ENCODE measurements at places on chromosomes 5 and 9.

GRCh38 chr5:71946343-71947030, 160.8 kb upstream of the MAP1B start:
- no peak for DNase-seq

- no peak for DNase-seq
Measured at GRCh38 chr5:151620461-151620840, 29.3 kb upstream of the FAT2 start.

GRCh38 chr5:170619869-170620268, 116.0 kb downstream of the KCNIP1 start:
- no peak for DNase-seq

DNA sequence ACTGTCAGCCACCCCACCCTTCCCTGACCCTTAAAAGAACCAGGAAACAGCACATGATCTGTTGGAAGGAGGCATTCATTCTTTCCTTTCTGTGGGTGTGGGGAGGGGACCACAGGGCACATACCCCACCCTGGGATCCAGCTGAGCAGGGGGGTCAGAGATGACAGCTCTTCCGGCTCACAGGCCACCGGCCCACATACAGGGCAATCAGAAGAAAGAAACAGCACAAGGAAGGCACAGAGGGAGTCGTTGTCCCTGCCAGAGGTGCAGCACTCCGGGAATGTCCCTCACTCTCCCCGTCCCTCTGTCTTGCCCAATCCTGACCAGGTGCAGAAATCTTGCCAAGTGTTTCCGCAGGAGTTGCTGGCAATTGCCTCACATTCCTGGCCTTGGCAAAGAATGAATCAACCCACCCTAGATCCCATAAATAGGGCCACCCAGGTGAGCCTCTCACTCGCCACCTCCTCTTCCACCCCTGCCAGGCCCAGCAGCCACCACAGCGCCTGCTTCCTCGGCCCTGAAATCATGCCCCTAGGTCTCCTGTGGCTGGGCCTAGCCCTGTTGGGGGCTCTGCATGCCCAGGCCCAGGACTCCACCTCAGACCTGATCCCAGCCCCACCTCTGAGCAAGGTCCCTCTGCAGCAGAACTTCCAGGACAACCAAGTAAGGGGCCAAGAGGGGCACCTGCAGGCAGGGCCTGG, at the start of gene LCN2:
LCN2 (plus strand) TSS at position 453 of the 701 bp plus-strand sequence; CDS start at position 526, 73 bp downstream.
- no peak for DNase-seq

- DNase-seq: no peak
Measured at GRCh38 chr9:133839822-133840329, 101.7 kb upstream of the SARDH start.

GRCh38 chr9:13962006-13962405, 351.9 kb downstream of the NFIB start:
- DNase-seq: no peak

- no peak for DNase-seq
Measured at GRCh38 chr9:31412081-31412480, 972.4 kb upstream of the ACO1 start.

DNA sequence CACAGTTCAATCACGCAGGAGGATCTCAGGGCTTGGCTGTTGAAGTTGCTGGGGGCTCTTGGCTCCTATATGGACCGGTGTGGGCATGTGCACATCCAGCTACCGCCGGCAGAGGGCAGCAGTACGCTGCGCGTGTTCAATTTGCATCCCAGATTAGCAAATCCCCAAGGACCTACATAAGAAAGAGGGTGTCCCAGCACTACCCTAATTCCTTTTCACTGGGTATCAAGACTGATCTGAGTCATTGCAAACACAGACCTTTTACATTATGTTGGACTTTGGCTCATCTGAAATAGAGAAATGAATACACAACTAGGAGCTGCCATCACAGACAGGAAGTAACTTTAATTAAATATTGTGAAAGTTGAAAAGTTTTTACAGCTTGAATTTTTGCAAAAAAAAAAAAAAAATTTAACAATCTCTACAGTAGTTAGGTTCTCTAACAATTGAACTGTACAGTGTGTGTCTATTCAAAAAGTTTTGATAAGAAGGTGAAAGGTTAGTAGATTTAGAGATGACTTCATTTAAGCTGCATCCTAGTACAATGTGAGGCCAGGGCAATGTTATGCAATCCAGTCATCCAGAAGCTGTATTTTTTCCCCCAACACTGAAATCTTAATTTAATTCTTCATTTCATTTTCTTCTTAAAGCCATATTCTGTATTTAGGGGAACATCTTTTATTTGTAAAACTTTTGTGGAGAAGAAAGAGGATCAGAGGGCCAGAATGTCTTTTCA, 404.0 kb downstream of the EBF1 start:
- no peak for DNase-seq

DNA sequence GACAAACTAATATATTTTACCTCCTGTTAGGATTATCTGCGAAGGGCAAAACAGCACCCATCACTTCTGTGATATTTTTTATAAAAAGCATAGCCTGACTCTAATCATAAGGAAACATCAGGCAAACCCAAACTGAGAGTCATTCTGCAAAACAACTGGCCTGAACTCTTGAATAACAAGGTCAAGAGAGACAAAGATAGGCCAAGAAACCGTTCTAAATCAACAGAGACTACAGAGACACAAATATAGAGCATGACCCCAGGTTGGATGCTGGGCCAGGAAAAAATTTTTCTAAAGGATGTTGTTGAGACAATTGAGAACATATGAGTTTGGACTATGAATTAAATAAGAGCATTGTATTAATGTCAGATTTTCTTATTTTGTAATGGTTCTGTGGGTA, 384.9 kb downstream of the NFIB start:
- DNase-seq: no peak

DNA sequence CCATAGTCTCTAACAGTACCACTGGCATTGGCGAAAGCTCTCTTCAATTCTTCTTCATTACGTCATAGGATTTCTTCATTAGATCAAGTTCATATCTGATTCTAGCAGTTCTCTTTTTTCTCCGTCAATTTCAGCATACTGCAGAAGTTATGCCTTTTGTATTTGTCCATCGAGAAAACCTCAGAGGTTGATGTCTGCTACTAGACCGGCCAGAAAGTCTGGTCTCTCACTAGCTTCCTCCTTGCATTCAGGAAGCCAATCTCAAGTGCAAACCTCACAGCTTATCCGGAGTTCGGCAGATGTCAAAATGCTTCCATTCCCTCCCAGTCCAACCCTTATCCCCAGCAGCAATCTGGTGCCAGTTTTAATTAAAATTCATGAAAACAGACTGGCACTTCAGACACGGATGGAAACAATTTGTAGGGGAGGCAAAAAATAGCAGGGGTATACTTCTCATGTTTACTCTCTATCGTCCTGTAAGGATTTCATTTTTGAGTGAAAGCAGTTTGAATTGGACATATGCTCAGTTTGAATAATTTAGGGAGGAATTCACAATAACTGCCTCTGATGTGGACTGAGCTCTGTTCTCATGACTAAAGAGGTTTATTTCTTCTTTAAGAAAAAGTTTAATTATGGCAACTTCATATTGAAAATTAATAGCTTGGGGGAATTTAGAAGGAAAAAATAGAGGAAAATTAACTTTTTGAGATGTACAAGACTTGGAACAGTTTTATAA, 56.4 kb upstream of the TMC1 start:
- DNase-seq: no peak

DNA sequence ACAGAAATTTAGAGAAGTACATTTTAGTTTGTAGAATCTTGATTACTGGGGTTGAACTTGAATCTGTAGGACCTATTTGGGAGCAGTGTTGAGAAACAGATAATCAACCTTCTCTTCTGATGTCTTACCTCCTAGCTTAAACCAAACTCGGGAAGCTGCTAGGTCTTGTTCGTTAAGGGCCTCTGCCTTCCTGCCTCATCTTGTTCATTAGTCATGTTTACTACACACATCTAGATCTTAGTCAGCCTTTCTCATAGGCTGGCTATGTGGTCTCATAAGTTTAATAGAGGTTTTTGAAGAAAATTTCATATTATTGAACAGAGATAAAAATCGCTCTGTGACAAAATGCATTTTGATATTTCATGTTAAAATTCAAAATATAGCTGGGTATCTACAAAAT, 331.0 kb upstream of the EDIL3 start:
- DNase-seq: no peak

DNA sequence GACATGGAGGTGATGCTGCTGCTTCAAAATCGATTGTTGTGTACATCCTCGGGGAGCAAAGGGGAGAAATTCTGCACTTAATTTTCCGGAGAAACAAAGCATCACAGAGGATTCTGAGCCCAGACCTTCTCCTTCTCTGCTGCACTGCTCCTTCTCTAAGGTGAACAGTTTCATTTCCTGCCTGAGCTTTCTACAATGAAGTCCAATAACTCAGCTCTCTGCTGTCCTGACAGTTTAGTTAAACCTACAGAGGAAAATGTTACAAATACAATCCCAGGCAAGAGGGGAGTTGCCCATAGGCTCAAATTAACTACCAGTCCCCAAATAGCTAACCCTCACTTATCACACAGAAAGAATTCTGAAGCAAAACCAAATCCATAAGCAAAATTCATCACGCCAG, 206.3 kb downstream of the EFNA5 start:
- no peak for DNase-seq

GRCh38 chr9:37559125-37559524, 17.1 kb downstream of the FBXO10 start:
- no peak for DNase-seq

- DNase-seq: no peak
Measured at GRCh38 chr9:99451112-99451606, 229.1 kb downstream of the SEC61B start.

- no peak for DNase-seq
Measured at GRCh38 chr9:132457504-132458236, 47.7 kb downstream of the CFAP77 start.

- no peak for DNase-seq
Measured at GRCh38 chr5:11047030-11047429, 286.0 kb upstream of the DAP start.

- no peak for DNase-seq
Measured at GRCh38 chr9:37466037-37466709, 923 bp upstream of the ZBTB5 start.

DNA sequence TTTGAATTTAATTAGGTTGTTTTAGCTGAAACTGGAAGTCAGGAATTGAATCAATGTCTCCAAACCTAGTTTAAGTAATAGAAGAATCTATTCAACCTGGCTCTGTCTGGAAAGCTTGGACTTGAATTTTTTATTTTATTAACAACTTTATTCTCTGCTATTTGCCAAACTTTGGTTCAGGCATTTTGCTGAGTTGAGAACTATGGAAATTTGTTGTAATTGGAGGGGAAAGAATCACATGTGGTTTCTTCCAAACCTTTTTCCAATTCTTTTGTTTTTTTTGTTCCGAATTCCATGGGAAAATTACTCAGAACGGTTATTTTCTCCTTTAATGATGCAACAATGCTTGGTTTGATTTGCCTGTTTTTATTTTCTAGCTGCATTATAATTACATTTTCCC, 98.2 kb upstream of the RPS23 start:
- no peak for DNase-seq

All from NCI-H1417 treated with DMSO at 0.1 percent for 48 hours (cell line).